SK-N-MC (cell line): ENCODE measurements at places on chromosomes 5 and 9.

- DNase-seq: no peak
Observed at GRCh38 chr5:123785162-123786071, 273.4 kb downstream of the CSNK1G3 start.

DNA sequence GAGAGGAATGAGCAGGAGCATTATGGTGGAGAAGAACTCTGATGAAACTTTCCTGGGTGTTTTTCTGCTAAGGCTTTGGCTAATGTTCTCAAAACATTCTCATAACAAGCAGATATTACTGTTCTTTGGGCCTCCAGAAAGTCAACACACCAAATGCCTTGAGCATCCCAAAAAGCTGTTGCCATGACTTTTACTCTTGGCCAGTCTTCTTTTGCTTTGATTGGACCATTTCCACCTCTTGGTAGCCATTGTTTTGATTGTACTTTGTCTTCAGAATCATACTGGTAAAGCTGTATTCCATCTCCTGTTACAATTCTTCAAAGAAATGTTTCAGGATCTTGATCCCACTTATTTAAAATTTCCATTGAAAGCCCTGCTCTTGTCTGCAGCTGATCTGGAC lies 139.6 kb downstream of the MAN2A1 start:
- no peak for DNase-seq

GRCh38 chr5:33422191-33422590 lies 18.6 kb upstream of the TARS1 start:
- DNase-seq: no peak

- DNase-seq: no peak
Observed at GRCh38 chr5:116719106-116719505, 144.5 kb upstream of the SEMA6A start.

GRCh38 chr9:129669946-129670345 lies 4.5 kb downstream of the PRRX2 start:
- peak; percentile 73 for DNase-seq

GRCh38 chr5:143427122-143427735 lies 23.7 kb upstream of the NR3C1 start:
- no peak for DNase-seq

DNA sequence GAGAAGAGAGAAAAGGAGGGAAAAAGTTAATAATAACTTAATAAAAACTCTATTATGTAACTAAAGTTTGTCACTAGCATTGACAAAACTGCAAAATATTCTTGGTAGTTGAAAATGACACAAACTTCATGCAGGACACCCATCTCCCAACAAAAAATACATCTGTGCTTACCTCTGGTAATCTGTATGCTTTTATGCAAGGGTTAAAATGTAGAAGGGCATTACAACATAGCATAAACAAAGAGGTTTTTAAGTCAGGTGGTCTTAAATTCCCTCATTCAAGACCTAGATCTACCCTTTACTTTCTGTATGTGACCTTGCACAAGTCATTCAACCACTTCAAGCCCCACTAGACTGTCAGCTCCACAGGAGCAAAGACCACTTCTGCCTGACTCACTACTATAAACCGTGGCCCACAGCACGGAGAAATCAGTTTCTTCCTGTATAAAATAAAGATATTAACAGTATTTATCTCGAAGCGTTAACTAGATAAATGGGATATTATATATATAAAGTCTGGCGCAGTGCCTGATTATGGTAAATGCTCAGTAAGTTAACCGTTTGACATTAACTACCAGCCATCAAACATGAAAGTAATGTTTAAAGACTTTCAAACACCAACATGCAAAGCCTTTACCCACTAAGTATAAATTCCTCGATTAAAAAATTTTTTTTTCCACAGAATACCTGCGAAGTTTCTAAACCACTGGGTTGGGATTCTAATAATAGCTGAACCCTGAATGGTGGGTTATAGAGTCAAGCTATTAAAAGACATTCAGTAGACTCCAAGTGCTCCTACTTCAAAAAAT lies 2.0 kb downstream of the FBXL17 start:
- DNase-seq: no peak

- DNase-seq: no peak
Observed at GRCh38 chr9:120443489-120443888, 136.5 kb downstream of the CDK5RAP2 start.
